ENCODE measurements at places on chromosomes 12 and 14.

- DNase-seq: no peak
These were observed 1.4 kb upstream of the SOX5 start for GRCh38 chr12:23950775-23951451.

DNA sequence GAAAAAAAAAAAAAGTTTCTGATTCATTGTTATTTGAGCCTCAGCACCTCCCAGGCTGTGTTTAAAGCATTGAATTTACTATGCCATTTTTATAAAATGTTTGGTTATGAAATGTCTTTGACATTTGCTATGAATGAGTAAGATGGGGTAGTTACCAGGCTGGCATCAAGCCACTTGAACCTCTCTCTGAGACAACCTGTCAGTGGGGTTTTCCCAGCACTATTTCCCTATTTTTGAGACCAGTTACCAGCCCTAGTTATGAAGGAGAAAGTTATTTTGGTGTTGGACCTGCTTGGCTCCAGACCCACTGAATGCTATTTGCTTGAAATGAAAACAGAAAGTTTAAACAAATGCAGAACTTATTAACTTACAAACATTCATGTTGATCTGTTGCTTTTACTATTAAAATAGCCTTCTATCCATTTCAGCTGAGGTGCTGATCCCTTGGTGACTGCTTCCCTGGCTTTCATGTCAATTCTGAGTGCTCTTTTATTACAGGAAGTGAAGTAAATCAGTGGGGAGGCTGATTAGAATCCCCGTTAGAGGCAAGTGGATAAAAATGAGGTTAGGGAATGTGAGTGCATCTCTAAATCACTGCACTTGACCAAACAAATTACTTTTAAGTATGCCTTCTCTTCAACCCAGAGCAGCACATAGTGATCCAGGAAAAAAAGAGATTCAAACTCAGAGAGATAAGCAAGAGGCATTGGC lies 37.8 kb downstream of the LLPH start:
- no peak for DNase-seq

DNA sequence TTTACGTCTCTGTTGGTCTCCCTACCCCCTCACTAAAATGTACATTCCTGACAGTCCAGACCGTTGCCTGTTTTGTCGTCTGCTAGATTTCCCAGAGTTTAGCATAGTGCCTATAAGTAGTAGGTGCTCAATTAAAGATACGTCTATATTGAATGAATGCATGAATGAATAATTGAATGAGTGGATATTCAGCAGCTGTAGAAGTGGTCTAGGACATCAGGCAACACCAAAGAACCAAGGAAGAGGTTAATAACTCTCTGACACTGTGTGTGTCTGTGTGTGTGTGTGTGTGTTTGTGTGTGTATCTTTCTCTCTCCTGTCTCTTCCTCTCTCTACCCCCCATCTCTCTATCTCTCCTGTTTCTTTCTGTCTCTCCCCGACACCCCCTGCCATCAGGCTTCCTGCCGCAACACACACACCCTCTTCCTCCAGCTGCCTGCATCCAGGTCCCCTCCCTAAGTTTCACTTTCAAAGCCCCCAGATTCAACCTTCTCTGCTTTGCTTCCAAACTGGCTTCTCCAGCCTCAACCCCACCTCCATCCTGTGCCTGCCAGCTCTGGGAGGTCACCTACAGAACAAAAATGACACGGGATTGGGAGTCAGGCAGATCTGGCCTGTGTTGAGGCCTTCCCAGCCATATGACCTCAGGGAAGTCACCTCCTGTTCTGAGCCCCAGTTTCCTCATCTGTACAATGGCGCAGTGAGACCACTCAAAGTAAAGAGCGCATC lies 119.9 kb upstream of the NCOR2 start:
- DNase-seq: no peak

- DNase-seq: no peak
These were observed 6.0 kb upstream of the TEX52 start for GRCh38 chr12:2862876-2863275.

DNA sequence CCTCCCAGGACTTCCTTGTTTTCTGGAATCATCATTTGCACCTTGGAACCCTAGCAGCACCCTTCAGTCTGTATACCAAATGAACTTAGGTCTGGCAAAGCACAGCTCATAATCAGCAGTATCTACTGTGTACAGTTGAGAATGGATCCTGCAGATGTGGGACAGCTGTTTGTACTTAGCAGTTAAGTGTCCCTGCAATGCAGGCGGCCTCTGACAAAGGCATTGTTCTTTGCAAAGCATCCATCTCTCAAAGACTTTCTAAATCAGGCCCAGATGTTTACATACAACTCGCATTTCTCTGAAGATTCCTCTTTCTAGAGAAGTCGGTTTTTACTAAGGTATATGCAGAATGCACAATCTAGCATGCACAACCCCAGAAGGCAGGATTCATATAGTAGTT lies 170.5 kb upstream of the RBM19 start:
- DNase-seq: no peak

- DNase-seq: no peak
These were observed 45.9 kb upstream of the GSG1 start for GRCh38 chr12:13149411-13149810.

- DNase-seq: no peak
These were observed 89.3 kb upstream of the RFX4 start for GRCh38 chr12:106493531-106493930.

DNA sequence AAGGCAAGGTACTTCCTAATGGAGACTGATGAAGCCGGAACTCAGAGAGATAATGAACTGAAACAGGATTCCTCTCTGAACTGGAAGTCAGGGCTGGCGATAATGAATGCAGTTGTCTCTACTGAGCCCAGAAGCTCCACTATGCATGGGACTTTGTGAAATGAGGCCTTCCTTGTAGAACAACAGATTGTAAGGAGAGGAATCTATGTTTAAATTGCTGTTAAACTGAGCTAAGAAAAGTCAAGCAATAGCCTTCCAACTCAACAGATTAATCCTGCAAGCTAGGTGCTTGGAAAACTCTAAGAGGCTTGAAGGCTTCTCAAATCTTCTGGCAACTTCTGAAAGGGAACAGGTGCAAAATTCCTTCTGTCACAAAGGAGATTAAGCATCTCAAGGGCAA lies 119.5 kb upstream of the ARHGAP5 start:
- no peak for DNase-seq

GRCh38 chr14:22131749-22132476 lies 457.1 kb downstream of the DAD1 start:
- DNase-seq: no peak

DNA sequence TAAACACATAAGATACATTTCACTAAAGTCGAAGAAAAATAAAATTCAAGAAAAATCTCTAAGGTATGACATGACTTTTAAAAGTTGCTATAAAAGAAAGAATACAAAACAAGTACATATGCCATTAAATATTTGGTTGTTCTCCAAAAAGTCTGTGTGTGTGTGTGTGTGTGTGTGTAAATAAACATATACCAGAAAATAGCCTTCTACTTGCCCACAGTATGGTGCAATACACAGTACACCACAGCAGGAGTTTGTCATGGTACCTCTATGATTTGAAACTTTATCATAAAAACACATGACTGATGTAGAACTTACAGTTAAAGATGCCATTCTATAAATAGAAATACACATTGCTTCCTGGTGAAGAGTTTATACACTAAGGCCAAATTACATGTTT lies 692.7 kb upstream of the MGAT4C start:
- DNase-seq: no peak

DNA sequence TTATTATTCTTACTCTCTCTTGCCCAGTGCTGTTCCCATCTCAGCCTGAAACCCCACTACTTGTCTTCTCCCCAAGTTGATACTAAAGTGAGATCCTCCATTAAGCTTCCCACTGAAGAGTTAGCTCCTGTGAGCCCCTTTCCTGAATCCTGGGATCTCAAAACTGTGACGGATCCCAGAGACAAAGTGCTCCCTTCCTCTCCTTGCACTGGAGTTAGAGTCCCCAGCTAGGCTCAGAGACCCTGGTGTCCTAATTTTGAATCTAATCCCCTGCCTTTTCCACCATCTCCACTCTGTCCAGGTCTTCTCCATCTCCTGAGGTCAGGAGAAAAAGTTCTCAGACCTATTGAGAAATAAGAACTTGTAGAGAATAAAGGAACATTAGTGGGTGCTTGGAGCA lies 17.6 kb upstream of the TBX3 start:
- DNase-seq: no peak

- DNase-seq: no peak
These were observed 272.6 kb downstream of the PRKD1 start for GRCh38 chr14:29654901-29655550.

DNA sequence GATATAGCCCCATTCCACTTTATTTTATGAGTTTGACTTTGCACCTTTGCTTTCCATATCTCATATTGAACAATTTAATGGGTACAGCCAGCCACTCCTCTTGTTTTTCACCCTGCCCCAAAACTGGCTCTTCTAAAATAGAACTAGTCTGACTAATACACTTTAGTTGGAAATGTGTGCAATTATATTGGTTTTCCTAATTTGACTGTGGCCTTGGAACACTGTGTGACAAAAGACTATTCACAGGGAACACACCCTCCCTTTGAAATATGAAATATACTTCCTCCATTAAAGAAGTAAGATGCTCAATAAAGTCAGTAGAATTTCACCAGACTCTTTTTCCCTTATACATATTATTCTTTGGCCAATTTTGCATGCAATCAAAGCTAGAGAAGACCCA lies 218.6 kb upstream of the DCN start:
- DNase-seq: no peak

DNA sequence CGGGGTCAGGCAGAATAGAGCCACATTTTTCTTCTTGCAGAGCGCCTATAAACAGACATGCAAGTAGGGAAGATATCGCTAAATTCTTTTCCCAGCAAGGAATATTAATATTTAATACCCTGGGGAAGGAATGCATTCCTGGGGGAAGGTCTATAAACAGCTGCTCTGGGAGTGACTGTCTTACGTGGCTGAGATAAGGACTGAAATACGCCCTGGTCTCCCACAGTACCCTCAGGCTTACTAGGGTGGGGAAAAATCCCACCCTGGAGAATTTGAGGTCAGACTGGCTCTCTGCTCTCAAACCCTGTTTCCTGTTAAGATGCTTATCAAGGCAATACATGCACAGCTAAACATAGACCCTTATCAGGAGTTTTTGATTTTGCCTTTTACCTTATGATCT lies 262.3 kb downstream of the CEP128 start:
- DNase-seq: no peak

Measured in GM10248 (cell line).